ENCODE measurements at places on chromosomes 5 and 9.

- DNase-seq, result no peak
These were observed at the start of gene SYNPO for GRCh38 chr5:150640311-150641005. SYNPO (plus strand) TSS chr5:150640660; CDS start chr5:150648276, 7,616 bp downstream.

DNA sequence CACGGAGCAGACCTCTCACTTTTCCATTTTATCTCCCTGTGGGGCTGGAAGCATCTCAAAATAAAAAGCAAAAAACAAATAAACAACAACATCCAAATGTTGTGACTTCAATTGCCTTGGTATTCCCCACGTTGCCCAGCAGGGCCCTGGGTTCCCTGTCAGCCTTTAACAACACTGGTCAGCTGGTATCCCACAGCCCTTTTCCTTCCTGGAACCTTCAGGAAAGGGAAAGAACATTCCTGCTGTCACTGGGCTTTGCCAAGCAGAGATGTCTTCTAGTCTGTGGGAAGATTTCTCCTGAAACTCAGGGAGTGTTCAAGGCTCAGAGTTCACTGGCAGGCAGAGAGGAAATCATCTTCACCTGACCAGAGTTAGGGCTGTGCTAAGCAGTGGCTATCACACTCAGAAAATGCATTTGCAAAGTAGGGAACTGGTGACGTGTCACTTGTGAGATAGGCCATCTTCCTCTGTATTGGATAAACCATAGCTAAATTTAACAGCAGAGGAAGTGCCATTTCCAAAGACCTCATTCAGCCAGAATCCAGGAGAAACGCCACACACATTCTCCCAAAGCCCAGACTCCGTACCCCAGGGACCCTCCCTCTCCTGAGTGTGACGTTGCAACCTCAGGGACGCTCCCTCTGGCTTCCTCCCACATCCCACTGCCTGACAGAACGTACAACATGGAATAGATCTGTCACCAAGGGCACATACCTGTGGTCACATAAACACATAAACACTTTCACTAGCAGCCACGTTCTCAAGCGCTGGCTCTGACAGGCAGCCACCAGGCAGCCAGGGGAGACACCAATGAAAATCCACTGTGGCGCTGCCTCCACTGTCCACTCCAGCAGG is 274.0 kb upstream of the DAPK1 start:
- DNase-seq, result no peak

DNA sequence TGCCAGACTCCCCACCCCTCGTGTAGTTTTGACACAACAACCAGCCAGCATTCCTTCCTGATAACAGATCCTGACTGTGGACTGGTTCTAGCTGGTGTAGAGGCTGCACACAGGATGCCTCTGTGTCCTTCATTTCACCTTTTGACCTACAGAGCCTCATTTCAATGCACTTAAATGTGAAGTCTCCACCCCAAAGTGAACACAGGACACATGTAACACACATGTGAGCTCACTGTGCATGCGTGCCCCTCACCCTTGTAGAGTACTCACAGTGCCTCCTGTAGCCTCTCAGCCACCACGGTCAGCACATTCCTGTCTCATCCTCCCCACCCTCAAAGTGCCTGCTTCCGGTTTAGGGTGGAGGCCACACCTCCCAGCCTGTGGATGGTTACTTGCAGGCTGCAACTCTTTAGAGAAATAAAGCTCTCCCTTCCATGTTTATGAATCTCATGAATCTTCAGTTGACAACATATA is 11.6 kb upstream of the NKD2 start:
- DNase-seq, result no peak

DNA sequence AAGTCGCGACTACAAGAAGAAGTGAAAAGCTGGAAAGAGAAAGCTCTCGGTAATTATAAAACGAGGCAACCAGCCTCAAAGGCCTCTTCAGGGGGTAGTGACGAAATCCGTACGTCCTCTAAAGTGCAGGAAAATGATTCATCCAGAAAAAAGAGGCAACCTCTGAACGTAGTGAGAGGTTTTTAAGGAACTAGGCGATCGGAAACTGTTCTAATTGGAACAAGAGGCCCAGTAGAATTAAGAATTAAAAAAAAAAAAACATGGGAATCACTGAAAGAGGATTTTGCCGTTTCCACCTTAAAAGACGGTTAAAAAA is 1.0 kb downstream of the CSNK1A1 start:
- no peak for DNase-seq

GRCh38 chr9:95852059-95853032 is 23.1 kb upstream of the ERCC6L2 start:
- DNase-seq, result no peak

DNA sequence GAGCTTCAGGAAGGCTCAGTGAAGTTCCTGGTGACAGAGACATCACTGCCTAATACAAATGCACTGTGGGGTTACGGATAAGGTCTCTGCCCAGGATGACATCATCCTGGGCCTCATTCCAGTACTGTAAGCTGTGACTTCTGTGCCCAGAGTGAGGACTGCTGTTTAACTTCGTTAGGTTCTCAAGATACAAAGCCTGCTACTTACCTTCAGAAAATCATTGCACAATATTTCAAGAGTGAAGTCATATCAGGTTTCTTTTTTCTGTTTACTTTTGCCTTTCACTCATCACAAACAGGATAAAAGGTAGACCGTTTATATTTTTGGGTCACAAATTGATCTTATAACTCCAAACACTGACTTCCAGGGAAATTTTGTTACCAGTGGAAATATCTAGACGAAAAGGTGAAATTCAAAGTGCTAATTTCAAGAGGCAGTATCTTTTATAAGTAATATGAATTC is 241.2 kb downstream of the PIK3R1 start:
- DNase-seq, result no peak

- DNase-seq, result no peak
These were observed 88.8 kb downstream of the TLE4 start for GRCh38 chr9:79660615-79661014.

Measured in CD4-positive, alpha-beta memory T cell (primary cell).